Trophoblast cell (in vitro differentiated cells and primary cell): ENCODE measurements at places on chromosomes 2 and 18.

DNA sequence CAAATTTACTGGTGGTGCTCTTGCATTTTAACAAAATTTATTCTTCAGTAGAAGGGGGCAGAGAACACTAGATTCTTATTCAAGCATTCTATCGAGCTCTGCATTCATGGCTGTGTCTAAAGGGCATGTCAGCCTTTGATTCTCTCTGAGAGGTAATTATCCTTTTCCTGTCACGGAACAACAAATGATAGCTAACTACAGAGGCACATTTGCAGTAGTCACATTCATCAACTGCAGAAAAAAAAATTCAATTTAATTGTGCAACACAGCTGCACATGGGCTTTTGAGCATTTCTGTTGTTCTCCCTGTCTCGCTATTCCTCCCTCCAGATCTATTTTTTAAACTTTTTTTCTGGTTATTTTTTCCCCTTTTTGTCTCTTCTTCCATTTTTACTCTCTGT is 13.0 kb upstream of the DLX1 start:
- no peaks in the 10 kb centered on the region for H3K27me3 ChIP-seq
- no peaks in the 10 kb centered on the region for H3K36me3 ChIP-seq
- no peak for DNase-seq
- H3K4me3 ChIP-seq: no peak overlapping the region

GRCh38 chr2:44075541-44075940 is 79.8 kb upstream of the LRPPRC start:
- H3K27me3 ChIP-seq: no peaks in the 10 kb centered on the region
- H3K27ac ChIP-seq: no peak overlapping the region
- H3K36me3 ChIP-seq: no peaks in the 10 kb centered on the region
- no peak overlapping the region for H3K4me3 ChIP-seq
- DNase-seq: no peak

- no peaks in the 10 kb centered on the region for H3K4me1 ChIP-seq
- H3K27me3 ChIP-seq: no peaks in the 10 kb centered on the region
- no peak overlapping the region for H3K4me3 ChIP-seq
- no peak for DNase-seq
Observed at GRCh38 chr2:29390136-29390535, 274.9 kb downstream of the CLIP4 start.

DNA sequence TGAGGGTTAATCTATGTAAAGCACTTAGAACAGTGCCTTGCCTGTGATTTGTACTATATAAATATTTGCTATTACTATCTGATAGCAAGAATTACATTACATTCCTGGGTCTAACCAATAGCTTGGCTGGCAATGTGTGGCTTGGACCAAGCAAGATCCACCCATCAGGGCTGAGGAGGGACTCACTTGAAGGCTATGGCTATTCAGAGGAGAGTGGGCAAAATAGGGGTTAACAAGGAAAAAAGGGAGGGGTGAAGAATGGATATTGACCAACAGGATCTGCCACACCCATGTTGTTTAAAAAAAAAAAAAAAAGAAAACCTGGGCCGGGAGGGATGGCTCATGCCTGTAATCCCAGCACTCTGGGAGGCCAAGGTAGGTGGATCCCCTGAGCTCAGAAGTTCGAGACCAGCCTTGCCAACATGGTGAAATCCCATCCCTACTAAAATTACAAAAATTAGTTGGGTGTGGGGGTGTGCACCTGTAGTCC is 20.0 kb upstream of the TMBIM1 start:
- H3K4me1 ChIP-seq: peaks cover 9% of the 10 kb centered on the region
- no peaks in the 10 kb centered on the region for H3K27me3 ChIP-seq
- no peaks in the 10 kb centered on the region for H3K36me3 ChIP-seq
- DNase-seq: no peak
